ENCODE measurements at places on chromosomes 3 and 15.

GRCh38 chr3:157671656-157672055, 168.4 kb upstream of the VEPH1 start:
- DNase-seq, result no peak

DNA sequence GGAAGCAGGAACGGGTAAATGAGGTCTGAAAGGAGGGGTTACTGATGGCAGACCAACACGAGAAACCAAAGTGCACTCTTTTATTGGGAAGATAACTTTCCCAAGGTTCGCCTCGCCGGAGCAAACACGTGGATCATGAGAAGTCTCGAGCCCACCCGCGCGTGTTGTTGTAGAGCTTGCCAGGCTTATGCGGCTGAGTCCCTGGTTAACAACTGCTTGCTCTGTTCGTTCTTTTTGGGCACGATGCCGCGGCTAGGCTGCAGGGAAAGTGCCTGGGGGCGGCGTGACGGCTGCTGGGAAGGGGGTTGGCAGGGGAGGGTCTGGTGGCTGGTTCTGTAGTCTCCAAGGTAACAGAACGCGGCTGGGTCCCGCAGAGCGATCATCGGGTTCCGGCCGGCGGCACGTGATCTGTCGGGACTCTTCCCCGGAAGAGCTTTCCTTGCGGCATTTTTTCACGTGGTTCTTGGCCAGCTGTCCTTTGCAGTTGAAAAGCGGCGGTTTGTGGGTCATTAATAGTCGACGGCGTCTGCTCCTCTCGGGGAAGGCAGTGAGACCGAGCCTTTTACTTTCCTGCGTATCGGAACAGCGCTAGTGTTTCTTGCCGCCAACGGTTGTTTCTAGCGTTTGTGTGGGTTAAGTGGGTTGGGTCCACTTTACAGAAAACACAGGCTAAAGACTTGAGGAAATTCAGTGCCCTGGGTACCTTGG, 1.5 kb downstream of the MGA start:
- peak; percentile 44 for DNase-seq

- no peak for DNase-seq
These were observed 17.3 kb downstream of the PXK start for GRCh38 chr3:58349792-58350626.

- DNase-seq, result no peak
These were observed 125.8 kb downstream of the SSR3 start for GRCh38 chr3:156429125-156429524.

DNA sequence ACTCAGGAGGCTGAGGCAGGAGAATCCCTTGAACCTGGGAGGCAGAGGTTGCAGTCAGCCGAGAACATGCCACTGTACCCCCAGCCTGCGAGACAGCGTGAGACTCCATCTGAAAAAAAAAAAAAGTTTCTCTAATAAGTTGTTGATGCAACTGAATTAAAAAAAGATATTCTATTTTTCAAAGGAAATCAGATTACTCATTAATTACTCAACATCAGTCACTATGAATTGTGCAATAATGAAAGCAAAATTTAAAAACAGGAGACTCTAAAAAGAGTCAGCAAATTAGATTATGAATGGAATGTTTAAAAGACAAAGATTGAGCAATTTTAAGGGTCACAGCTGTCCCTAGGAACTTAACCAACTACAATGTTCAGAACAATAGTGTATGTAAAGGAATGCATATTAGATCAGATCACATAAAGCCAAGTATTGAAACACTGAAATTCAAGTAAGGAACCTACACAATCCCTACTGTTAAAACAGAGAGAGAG, 60.2 kb upstream of the SLC4A7 start:
- DNase-seq, result no peak
